ENCODE measurements at places on chromosomes 7 and 10. TPM values are rescaled to one million over a fixed set of nuclear protein-coding genes. Genes with fewer than 3 reads are reported as not detected.
A peak's percentile ranks its signal among the peaks of the same experiment; 100 is the strongest.

The PTPRN2 gene
- total RNA-seq = 35.7 TPM

The LIPN gene
- total RNA-seq = not detected

The OR2A12 gene
- total RNA-seq = not detected

DNA sequence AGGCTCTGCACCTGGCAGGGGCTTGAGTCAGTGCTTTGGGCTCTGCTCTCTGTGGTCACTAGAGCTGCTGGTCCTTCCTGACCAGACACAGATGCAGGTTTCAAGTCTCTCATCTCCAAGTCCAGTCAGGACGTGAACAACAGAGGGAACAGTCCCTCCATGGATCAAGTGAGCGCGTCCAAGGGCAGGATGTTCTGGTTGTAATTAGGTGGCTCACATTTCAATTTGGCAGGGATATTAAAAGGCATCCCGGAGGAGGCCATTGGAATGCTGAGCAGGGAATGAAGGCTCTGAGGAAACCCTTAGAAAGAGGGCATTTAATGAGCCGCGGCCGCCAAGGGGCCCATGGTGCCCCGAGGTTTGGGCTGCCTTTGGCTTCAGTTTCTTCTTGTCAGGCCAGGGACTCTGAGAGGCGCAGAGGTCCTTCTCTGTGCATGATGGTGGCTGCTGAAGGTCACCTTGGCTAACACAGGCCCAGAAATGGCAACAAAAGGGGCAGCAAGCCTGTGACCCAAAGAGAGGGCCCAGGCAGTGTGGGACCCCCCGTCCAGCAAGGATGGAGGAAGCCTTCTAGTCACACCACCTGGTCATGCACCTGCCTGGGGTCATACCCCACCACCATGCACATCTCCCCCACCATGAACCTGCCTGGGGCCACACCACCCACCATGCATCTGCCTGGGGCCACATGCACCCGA, 30.7 kb upstream of the INPP5A start:
- peak; percentile 64 for DNase-seq

GRCh38 chr10:603745-604144, 85.7 kb downstream of the DIP2C start:
- DNase-seq = no peak

DNA sequence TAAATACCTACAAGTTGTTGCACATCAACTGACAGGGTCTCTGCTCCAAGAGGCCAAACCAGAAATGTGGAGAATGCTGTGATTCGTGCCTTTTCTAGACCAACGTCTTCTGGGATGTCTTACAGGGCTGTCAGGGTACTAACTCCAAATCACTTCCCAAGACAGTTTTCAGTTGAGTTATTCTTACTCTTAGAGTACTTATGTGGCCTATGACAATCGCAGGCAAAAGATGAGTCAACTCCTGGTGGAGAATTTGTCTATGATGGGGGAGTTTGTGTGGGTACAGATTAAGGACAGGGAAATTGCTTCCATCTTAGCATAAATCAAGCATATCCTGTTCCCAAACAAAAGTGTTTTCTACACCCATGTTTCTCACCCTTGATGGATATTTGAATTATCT, 734.8 kb downstream of the TNS3 start:
- DNase-seq = no peak

DNA sequence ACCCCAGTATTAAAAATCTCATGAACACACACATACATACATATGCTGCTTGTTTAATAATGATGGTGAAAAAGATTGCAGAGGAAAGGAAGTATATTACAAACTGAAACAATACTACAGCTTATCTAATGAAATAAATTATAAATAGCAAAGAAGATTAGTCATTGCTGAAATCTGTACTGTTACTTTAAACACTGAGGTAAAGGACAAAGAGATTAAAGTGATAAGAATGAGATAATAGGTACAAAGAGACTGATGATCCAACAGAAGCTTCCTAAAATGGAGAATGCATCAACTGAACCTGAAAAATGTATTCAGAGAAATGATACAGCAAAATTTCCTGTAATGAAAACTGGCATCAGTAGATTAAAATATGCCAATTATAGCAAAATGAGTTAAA, 91.5 kb upstream of the KCND2 start:
- no peak for DNase-seq

DNA sequence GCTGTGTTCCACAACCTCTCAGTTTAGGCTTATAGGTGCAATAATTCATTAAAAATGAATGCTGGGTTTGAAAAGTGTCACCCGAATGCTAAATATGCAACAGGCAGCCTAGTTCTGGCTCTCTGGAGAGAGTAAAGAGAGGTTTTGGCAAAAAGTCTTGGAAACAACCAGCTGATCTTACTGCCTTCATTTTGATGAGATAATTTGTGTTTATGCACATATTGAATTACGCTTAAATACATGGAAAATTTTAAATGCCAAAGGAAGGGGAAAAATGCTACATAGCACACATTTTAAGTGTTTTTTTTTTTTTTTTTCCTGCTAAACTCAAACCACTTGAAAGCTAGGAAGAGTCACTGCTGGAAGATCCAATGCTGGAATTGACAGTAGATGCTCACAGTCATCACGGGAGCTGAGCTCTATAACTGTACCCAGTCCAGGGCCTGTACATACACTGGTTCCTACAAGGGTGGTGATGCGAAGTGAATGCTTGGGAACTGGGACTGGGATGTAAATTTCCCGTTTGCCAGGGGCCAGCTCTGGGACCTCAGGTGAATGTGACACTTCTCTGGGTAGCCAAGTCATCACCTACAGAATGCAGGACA, 151.5 kb downstream of the PFKFB3 start:
- no peak for DNase-seq

DNA sequence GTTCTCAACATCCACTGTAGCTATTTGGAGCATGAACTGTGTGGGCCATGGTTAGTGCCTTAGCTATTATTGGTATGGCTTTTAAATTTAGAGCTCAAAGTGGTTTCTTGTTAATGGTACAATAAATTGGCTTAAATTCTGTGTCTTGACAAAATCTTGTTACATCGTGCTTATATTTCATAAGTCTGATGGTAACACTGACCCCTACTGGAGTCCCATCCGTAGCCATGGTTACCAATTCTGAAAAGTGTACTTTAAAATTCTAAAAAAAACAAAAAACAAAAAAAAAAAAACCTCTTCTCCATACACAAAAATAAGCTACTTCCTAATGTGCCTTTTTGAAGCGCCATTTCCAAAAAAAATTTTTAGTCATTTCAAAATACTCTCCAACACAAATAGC, 6.4 kb upstream of the RPP30 start:
- DNase-seq = no peak

DNA sequence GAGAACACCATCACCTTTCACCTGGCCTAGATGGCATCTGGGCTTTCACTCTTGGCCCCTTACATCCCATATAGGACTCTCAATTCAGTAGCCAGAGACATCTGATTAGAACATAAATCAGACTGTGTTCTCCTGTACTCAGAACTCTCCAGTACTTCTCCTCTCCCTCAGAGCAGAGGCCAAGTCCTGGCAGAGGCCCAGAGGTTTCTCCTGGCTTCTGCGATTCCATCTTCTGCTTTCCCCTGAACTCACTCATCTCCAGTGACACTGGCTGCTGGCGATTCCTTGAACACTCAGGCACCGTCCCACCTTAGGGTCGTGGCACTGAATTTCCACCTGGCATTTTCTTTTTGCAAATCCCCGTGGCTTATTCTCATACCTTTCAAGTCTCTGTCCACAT, 4.9 kb upstream of the NEUROD6 start:
- no peak for DNase-seq
